ENCODE measurements at places on chromosomes 5 and 9.

DNA sequence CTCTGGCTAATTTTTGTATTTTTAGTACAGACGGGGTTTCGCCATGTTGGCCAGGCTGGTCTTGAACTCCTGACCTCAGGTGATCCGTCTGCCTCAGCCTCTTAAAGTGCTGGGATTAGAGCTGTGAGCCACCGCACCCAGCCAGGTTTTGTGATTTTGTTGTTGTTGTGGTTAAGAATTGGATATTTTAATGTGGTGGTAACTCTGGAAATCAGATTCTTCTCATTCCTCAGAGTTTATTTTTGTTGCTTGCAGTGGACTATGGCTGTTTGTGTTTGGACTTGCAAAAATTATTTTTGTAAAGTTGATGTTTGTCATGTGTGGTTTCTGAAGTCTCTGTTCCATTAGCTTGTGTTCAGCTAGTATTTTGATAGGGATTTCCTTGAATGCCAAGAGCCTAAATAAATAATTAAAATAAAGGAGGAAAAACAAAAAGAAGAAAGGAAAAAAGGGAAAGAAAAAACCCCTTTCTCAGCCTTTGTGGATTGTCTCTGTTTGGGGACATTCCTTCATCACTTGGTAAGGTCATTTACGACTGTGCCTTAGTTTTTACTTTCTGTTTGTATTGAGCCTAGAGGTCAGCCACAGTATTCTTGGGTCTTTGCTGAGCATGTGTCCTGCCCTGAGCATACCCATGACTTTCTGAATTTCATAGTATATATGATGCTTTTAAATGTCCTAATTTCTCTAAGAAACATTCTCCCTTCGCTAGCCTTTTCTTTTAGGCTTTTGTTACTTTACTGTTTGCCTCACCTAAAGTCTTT lies 37.3 kb downstream of the PBX3 start:
- peak; percentile 8 for DNase-seq

- no peak for DNase-seq
Measured at GRCh38 chr5:181108578-181109165, 22.3 kb downstream of the OR2V1 start.

GRCh38 chr9:99019510-99020331 lies 76.0 kb downstream of the COL15A1 start:
- DNase-seq: peak; percentile 97

- DNase-seq: no peak
Measured at GRCh38 chr9:11417782-11418181, 805.0 kb upstream of the PTPRD start.

GRCh38 chr9:137192859-137193258 lies 4.4 kb downstream of the SSNA1 start:
- no peak for DNase-seq

DNA sequence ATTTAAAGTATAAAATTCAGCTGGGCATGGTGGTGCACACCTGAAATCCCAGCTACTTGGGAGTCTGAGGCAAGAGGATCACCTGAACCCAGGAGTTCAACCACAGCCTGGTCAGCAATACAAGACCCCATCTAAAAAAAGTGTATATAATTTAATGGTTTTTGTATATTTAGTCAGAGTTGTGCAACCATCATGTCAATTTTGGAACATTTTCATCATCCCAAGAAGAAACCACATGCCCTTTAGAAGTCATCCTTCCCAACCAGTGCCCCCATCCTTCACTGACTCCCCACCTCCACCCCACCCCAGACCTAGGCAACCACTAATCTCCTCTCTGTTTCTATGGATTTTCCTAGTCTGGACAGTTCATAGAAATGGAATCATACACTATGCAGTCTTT lies 18.8 kb upstream of the TEK start:
- DNase-seq: peak; percentile 17

- DNase-seq: peak; percentile 56
Measured at GRCh38 chr9:115121181-115121580, 3.2 kb upstream of the TNC start.

DNA sequence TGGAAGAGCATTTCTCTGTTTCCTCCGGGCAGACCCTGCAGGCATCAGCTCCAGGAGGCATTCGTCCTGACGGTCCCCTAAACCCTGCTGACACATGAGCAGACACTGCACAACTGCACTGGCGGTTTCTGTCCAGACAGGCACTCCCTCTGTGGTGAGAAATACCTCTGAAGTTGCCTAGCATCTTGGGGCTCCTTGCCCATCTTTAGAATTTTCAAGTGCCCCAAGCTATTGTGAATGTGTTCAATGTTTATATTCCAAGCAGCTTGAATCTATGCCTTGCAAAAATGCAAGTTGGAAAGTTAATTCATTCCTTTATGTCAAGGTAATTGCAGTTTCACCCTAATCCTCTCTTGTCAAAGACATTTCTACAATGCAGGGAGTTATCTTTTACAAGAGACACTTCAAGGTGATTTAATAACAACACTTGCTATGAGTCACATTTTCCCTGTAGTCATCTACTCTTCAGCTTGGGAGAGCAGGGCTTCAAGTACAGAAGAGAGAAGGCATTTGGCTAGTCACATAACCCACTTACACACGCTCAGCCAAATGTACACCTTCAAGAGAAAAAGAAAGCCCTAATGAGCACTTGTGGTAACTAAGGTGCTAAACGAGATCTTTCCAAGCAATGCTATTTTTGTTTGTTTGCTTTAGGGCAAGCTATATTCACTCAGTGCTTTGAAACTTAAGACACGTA lies 302.5 kb downstream of the MLLT3 start:
- DNase-seq: peak; percentile 81

DNA sequence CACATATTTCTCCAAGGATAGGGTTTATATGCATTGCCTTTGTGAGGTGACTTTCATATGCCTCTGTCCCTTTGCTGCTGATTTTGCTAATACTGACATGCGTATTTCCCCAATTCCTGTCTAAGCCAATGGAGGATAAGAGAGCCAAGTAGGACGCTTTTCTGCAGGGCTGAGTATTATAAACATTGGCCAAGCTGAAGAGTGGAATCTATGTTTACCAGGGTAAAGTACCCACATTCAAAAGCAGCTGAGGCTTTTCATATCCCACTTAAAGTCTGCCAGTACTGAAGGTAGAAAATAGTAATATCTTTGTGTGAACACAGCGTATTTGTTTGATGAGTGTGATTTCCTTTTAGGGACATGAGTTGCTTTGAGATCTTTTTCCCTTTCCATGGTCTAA lies 128.8 kb upstream of the GPR151 start:
- DNase-seq: no peak

DNA sequence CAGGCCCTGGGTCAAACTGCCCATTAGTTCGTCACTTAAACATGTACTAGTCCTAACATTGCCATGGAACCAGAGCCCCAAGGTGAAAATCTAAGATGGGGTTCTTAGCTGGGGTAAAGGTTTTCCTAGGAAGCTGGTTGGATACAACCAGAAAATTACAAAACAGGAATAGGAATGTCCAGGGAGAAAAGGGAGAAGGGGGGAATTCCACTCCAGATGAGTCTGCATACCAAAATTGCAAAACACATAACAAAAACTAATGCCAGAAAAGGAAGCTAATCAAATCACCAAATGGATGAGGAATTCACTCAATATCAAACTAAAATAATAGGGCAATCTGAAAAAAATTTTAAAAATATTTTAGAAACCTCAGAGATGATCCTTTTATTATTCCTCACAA lies 396.2 kb downstream of the EFNA5 start:
- DNase-seq: peak; percentile 5

DNA sequence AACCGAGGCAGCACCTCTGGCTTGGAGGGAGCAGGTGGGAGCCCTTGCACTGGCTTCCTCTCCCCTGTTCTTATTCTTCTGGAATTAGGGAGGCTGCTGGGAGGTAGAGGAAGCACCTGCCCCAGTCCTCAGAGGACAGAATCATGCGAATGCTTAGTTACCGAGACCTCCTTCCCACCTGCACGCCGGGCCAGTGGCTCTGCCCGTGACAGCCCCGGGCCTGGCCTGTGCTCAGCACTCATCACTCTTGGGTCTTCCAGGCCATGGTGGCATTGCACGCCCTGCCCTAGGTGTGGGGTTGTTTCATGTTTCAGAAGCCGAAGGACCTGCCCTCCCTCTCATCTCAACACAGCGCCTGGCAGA lies 45.3 kb upstream of the NKD2 start:
- no peak for DNase-seq

GRCh38 chr9:133572821-133573361 lies 36.3 kb downstream of the FAM163B start:
- no peak for DNase-seq

DNA sequence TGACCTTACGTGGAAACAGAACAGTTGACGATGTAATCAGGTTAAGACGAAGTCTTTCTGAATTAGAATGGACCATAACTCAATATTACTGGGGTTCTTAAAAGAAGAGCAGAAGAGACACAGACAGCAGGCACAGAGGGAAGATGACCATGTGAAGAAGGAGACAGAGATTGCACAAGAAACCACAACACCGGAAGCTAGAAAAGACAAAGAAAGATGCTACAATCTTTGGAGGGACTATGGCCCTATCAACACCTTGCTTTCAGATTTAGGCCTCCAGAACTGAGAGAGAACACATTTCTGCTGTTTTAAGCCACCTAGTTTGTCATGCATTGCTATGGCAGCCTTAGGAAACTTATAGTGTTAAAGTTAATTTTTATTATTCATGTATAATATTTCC lies 27.1 kb downstream of the CDH9 start:
- DNase-seq: no peak

DNA sequence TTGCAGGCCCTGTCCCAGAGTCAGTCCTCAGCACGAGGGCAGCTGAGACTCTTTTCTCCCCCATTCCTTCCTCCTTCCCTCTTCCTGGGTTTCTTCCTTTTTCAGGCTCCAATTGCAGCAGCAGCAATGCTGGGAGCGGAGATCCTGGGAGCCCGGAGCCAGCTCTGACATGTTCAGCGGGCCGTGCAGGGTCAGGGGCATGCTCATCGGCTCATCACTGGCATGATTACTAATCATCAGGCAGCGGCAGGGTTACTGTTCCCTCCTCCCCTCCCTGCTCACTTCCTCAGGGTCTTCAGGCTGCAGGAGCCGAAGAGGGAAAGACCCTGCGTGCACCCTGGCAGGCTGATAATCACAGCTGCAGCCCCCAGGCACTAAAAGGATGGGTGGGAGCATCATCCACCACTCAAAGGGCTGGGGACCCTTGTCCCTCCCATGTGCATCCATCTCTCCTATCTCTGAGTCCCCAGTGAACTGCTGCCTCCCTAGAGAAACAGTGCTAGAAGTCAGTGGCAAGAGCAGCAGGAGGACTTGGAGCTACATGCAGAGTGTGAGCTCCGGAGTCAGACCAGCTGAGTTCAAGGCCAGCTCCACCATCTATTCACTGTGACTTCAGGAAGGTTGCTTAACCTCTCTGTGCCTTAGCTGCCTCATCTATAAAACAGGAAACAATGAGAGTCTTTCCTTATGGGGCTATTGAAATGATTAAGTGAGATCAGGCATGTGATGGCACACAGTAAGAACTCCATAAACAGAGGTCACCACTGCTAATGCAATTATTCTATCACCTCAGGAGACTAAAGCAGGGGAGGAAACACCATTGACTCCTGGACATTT lies 7.8 kb upstream of the KCNIP1 start:
- DNase-seq: no peak

- no peak for DNase-seq
Measured at GRCh38 chr5:79081779-79082178, 12.2 kb downstream of the BHMT2 start.

- peak; percentile 3 for DNase-seq
Measured at GRCh38 chr9:131181091-131181681, 55.8 kb downstream of the NUP214 start.

DNA sequence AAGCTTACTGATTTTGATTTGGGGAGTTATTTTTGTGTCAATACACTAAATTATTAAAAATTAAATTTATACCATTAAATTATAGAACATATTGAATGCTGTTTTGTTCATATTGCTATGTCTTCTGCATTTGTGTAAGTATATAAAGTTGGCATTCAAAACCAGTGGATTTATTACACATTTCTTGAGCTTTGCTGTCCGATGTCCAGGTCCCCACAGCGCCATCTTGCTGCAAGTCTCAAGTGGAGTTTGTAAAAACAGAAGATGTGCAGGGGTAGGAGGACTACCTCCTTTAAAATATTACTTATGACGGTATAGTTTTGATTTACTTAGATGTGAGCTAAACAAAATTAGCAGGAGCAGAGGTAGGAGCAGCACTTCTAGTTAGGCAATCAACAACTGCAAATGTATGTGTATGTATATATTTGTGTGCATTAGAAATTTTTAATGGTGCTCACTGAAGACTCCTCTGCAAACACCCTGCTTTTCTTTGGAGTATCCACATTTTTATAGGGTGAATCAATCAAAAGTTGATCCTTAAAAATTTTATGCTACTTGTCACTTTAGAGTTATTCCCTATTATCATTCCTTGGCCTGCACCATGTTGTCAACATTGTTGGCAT lies 37.4 kb downstream of the CPEB4 start:
- peak; percentile 25 for DNase-seq

DNA sequence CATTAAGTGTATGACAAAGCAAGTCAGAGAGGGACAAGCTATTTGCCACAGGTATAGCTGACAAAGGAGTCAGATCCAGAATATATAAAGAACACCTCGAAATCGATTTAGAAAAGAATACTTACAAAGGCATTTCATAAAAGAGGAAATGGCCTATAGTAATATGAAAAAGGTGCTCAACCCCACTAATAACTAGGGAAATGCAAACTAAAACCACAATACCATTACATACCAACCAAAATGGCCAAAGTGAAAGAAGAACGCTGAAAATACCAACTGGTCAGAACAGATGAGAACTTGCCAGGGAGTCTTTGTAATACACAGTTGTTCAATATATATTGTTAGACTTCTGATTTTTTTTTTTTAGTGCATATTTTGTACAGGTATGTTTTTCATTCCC lies 152.9 kb downstream of the CDC42SE2 start:
- DNase-seq: no peak

DNA sequence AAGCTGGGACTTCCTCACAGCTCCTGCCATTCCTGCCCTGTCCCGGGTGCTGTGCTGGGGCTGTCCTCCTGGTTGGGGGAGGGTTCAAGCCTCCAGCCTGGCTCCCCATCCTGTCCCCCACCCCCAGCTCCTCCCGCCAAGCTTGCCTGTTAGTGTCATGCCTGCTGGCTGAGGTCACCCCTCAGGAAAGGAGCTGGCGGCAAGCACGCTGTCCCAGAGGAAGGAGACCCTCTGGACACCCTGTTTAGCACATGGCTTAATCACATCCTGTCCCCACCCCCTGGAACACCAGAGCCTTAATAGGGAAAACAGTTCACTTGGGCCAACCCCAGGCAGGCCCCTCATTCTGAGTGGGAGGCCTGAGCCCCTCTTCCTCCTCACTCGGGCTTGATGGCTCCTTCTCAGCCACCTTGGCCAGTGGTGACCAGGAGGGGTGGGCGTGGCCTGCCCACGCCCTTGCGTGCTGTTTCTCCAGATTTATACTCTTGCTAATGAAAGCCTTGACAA lies 9.2 kb upstream of the PHYHD1 start:
- peak; percentile 96 for DNase-seq
